ENCODE measurements at places on chromosomes 1 and 21.

DNA sequence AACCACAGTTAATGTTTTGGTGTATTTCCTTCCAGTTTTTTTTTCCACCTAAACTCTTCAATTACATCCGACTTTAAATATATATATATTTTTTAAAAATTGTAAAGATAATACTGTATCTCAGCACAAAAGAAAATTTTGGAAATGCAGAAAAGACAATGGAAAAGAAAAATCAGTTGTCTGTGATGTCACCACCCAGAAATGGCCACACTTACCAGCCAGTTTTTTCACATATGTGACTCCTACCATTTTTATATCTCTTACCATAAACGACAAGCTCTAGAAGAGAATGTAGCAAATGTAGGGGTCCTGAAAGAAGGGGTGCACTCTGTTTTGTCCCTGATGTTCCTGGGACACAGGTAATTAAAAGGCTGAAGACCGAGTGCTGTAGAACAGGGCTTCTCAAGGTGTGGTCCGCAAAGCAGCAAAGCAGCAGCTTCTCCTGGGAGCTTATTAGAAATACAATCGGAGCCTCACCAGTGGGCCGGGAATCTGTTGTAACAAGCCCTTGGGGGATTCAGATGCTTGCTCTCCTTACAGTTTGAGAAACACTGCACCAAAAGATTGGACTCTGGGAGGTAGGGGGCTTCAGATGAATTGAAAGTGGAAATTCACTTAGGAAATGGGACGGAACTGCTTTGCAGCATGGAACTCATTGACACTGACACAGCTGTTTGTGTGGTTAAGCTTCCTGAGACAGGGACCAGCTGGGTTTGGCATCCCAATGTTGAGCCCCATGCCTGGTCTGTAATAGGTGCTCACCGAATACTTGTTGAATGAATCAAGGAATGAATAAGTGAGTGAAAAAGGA is 44.1 kb downstream of the ALPL start:
- DNase-seq: no peak

DNA sequence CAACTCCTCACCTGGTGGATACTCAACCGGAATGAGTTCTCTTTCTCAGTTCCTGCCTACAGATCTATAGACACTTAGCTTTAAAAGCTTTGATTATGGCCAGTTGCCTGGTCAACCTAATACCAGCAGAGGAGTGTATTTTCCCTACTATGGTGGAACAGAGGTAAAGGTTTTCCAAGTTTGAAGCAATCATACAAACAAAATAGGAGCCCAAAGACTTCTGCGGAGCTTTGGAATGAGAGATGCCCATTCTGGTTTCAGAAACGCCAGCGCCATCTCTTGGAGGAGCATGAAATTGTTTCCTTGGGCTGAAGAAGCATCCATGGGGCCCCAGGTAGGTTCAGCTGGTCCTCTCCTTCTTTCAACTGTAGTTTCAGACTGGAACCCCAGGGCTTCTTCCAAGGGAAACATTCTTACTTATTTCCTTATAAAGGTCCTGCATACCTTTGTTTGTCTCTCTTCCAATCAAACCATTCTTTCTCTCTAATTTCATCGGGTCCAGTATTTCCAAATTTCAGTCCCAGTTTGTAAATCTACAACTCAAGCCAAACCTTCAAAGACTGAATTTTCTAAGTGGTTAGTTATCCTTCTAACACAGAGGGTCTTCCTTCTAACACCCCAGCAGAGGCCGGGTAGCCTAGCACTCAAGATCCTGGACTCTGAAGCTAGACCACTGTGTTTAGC is 95.9 kb downstream of the KCNJ15 start:
- peak; percentile 38 for DNase-seq

- DNase-seq: no peak
Measured at GRCh38 chr1:9069326-9070100, at the start of gene SLC2A5. TSS of gene SLC2A5 (minus strand) at chr1:9069635. CDS start at chr1:9069536, 99 bp downstream.

GRCh38 chr21:44778499-44778911 is 23.1 kb downstream of the UBE2G2 start:
- no peak for DNase-seq

DNA sequence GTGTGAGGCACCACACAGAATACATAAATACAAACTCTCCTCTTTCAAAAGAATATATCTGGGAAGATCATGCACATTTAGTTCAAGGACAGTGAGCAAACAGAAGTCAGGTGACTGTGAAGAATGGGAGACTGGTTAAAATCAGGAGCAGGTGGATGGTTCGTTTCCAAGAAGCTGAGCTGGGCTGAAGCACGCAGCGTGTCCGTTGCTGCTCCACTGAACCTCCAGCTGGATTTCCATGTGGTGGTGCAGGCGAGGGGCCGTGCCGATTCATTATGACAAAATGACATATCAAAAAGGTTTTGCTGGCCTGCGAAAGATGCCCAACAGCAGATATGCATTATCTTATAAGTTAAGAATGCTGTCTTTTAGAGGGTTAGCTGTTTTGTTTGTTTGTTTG is 66.0 kb downstream of the OLIG1 start:
- no peak for DNase-seq

DNA sequence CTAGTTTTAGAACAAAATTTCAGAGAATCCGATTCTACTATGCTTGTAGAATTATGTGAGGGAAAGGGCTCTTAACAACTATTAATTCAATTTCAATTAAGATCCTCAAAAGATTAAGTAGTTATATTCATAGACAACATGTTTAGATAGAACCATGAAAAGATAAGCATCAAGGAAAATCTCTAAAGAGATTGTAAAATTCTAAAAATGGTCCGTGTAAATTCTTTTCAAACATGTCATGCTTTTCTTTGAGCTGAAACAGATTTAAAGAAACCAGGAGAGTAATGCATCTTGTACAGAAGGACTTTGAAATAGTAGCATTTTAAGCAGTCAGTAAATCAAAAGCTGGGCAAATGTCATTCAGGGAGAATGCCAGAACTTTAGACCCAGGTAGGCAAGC is 1080.6 kb upstream of the B3GALT2 start:
- DNase-seq: no peak

DNA sequence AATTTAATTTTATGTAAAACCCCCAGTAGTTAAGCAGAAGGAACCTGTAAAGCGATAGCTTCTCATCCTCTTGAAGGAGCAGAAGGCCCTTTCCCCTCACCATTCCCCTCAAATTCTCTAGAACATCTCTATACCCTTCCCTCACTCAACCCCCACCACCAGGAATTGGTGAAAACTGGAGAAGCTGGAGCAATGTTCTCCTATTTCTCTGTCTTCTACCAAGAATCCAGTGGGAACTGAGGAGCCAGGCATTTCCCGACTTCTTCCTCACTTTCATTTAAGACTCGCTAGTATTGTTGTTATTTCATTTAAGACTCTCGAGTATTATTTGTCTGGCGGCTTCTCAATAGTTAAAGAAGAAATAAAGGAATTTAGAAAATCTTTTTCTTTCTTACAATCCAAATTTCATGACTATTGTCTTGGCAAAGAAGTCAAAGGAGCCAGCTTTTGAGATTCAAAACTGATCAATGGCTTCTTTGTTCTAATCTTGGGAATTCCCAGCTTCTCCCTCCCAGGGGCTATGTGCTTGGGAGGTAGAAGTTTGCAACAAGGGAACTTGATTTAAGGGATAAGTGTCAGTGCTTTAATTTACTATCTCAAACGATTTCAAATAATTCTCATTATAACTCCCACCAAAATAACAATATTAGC is 253.3 kb upstream of the ADGRL2 start:
- DNase-seq: no peak

- DNase-seq: peak; percentile 62
Measured at GRCh38 chr1:209769171-209769904, 13.5 kb downstream of the TRAF3IP3 start.

GRCh38 chr1:213687832-213688231 is 299.9 kb upstream of the PROX1 start:
- DNase-seq: no peak

DNA sequence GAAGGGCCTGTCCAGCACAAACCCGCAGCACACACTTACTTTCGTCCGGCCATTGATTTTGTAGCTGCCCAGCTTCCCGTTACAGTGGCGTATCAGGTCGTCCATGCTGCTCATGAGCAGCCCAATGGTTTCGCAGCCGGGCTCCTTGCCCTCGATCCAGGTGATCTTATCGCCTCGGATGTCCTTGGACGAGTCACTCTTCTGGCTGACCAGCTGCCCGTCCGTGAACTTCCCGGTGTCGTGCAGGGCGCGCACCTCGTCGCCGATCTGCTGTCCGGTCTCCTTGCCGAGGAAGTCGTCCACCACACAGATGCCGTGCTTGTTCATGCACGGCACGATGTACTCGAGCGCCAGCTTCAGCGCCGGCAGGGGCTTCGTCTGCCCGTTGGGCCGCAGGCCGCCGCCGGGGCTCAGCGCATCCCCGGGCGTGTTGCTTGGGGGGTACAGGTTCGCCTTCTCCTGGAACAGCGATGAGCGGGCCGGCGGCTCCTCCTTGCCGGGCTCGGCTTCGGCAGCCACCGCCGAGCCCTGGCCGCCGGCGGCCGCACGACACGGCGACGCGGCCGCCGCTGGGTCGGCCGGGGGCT is 1.0 kb downstream of the EGLN1 start:
- DNase-seq: no peak

DNA sequence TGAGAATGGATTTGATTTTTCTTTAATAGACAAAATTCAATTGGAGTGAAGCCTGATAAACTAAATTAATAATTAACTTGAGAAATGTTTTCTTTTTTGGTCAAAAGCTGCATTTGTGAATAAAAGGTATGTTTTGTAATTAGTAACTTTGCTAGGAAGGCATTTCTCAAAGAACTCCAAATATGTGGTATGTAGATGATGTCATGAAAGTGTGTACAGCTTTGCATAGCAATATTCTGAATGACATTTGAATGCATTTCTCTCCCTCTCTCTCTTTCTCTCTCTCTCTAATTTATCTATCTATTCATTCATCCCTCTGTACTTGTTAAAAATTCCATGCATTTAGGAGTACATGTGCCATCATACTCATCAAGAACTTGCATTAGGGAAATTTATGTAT is 109.1 kb upstream of the ADAMTS5 start:
- no peak for DNase-seq

DNA sequence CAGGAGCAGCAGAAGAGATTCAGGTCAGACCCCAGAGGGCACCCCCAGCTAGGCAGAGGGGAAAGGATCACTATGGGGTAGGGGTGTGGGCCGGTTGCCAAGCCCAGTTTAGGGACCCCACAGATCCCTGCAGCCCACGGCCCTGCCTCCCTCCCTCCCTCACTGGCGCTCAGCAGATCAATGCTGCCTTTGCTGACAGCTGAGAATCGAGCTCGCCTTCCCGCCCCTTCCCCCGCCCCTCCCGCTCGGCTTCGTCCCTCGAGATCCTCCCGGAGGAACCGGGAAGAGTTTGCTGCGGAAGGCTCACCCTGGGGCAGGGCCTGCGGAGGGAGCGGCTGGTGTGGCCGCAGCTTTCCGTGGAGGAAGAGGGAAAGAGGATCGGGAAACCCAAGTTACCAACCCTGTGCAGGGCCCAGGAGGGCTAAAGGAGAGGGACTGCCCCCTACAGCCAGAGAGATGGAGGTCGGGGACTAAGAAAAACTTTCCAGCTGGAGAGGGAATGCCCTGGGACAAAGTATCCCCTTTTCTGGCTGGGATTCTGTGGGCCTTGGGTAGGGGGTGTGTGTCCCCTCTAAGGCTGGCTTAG is 1.1 kb upstream of the KCNQ4 start:
- DNase-seq: no peak

GRCh38 chr1:37306871-37307270 is 167.5 kb upstream of the ZC3H12A start:
- no peak for DNase-seq

DNA sequence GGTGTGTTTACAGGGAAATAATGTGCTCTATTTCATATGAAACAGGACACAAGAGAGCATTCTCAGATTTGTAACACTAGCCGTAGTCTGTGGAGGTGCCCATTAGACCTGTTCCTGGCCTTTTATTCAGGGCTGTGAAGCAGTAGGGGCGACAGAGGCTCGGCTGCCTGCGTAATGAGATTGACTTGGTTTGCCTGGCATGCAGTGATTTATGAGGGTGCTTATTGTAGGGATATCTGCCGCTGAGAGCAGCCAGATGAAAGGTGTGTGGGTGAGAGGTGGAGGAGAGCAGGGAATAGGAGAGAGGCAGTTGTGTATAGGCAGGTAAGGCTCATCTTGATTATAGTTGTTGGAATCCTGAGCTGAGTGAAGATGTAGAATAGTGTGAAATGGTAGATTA is 51.3 kb downstream of the DNAJC6 start:
- DNase-seq: no peak
